ENCODE measurements at places on chromosomes 7 and 10.

DNA sequence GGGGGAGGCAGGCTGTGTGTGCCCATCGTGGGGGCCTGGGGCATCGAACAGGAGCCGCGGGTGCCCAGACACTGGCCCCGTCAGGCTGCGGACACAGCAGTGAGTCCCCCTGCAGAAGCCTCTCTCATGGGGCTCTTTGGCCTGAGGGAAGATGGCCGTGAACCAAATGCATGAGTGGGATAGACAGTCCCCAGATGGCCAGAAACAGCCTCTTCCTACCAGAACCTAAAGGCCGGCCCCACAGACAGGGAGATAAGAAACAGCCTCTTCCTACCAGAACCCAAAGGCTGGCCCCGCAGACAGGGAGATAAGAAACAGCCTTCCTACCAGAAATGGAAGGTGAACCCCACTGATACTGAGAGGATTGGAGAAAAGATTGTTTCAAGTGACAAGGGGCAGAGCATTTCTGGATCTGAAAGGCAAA lies 16.6 kb downstream of the IDI2 start:
- no peak for DNase-seq

DNA sequence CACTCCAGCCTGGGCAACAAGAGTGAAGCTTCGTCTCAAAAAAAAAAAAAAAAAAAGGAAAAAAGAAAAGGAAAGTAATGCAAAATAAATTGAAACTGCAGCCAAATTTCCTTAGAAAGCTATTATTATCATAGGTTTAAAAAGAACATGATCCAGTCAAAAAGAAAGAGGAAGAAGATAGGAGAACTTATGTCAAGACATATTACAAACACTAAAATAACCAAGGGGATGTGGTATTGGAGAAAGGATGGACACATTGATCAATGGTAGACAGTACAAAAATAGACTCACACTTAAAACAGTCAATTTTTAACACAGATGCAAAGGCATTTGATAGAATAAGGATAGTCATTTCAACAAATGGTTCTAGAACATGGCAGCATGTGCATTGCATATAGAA lies 27.3 kb upstream of the PFKP start:
- DNase-seq = no peak

- no peak for DNase-seq
Measured at GRCh38 chr10:49488056-49488717, 50.7 kb downstream of the ERCC6 start.

- DNase-seq = no peak
Measured at GRCh38 chr10:45520476-45520875, 146.5 kb downstream of the ALOX5 start.
